ENCODE measurements at places on chromosomes 16 and 17. TPM values are rescaled to one million over a fixed set of nuclear protein-coding genes. Genes with fewer than 3 reads are reported as not detected.

Gene METTL2A
- 18.9 TPM for total RNA-seq

Gene ANKS4B
- total RNA-seq, result 70.2 TPM

Gene EVI2A
- total RNA-seq, result 9.4 TPM

Gene RBFOX1
- total RNA-seq, result 3.2 TPM

Gene PYY
- 27.7 TPM for total RNA-seq

Gene CDK5R1
- total RNA-seq, result 41.2 TPM

Gene MMP25
- total RNA-seq, result not detected

Gene CIBAR2
- not detected for total RNA-seq

Gene RNF43
- 84.2 TPM for total RNA-seq

Gene NACA2
- total RNA-seq, result not detected

GRCh38 chr16:398561-399339 is 1.8 kb downstream of the NME4 start:
- no peak for DNase-seq
- no peak overlapping the region for H3K4me3 ChIP-seq
- H3K27me3 ChIP-seq, result no peaks in the 10 kb centered on the region
- peaks cover 6% of the 10 kb centered on the region for H3K4me1 ChIP-seq
- H3K27ac ChIP-seq, result peak overlapping the region; percentile 90

DNA sequence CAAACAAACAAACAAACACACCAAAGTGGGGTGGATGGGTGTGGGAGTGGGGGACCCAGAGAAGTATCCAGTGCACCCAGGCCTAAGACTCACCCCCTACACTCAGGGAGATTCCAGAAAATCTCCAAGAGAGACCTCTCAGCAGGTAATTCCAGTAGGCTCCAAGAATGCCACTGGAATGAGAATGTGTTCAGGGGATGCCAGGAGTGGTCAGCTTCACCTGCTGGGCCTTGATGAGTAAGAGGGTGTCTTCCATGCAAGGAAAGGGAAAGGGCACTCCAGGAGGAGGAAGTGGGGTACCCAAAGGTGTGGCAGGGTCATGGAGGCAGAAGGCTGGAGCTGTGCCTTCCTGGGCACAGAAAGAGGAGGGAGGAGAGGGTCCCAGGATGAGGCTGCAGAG is 9.9 kb downstream of the CDH1 start:
- H3K27me3 ChIP-seq, result no peaks in the 10 kb centered on the region
- no peak overlapping the region for H3K4me3 ChIP-seq
- peaks cover 52% of the 10 kb centered on the region for H3K4me1 ChIP-seq
- no peaks in the 10 kb centered on the region for H3K36me3 ChIP-seq
- H3K27ac ChIP-seq, result no peak overlapping the region

GRCh38 chr16:78920621-78921020 is 679.9 kb downstream of the MAF start:
- H3K36me3 ChIP-seq, result no peaks in the 10 kb centered on the region
- H3K27me3 ChIP-seq, result no peaks in the 10 kb centered on the region
- no peak overlapping the region for H3K27ac ChIP-seq
- H3K4me1 ChIP-seq, result no peaks in the 10 kb centered on the region
- DNase-seq, result no peak
- no peak overlapping the region for H3K4me3 ChIP-seq

- H3K4me1 ChIP-seq, result no peaks in the 10 kb centered on the region
- no peak overlapping the region for H3K27ac ChIP-seq
- no peaks in the 10 kb centered on the region for H3K27me3 ChIP-seq
- DNase-seq, result no peak
Measured at GRCh38 chr16:28898266-28898665, 20.0 kb downstream of the ATP2A1 start.

- no peaks in the 10 kb centered on the region for H3K4me1 ChIP-seq
- no peaks in the 10 kb centered on the region for H3K27me3 ChIP-seq
- no peaks in the 10 kb centered on the region for H3K36me3 ChIP-seq
- H3K4me3 ChIP-seq, result no peak overlapping the region
Measured at GRCh38 chr17:27360507-27360906, 66.6 kb downstream of the WSB1 start.

GRCh38 chr16:23174622-23175021 is 7.9 kb upstream of the SCNN1G start:
- H3K27me3 ChIP-seq, result peaks cover 38% of the 10 kb centered on the region
- H3K4me3 ChIP-seq, result no peak overlapping the region
- H3K27ac ChIP-seq, result no peak overlapping the region
- no peaks in the 10 kb centered on the region for H3K36me3 ChIP-seq

GRCh38 chr17:9247401-9247938 is 226.2 kb downstream of the NTN1 start:
- H3K4me1 ChIP-seq, result peaks cover 4% of the 10 kb centered on the region
- H3K36me3 ChIP-seq, result no peaks in the 10 kb centered on the region
- no peak overlapping the region for H3K4me3 ChIP-seq
- H3K27me3 ChIP-seq, result no peaks in the 10 kb centered on the region
- DNase-seq, result no peak

DNA sequence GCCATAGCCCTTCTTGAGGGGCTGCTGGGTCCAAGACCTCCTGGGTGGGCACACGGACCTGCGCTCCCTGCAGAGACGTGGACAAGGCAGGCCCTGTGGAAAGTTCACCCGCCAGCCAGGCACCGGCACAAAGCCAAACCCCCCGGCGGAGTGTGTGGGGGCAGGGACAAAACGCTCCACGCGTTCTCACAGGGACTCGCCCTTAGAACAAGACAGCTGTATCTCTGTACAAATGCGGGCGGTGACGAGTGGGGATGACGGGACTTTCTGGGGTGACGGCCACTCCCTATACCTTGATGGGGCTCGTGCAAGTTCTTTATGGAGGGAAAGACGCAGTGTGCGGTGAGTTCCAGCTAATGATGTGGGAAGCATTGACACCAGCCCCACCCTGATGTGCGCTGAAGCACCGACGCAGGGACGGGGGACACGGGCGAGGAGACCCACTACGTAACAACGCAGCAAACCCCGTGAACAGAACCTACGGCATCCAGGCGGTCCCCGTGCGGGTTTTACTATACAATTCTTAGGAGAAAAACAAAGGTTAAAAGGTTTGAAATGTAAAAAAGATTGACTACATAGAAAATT is 49.4 kb downstream of the LMF1 start:
- no peaks in the 10 kb centered on the region for H3K36me3 ChIP-seq
- H3K27me3 ChIP-seq, result no peaks in the 10 kb centered on the region
- no peak overlapping the region for H3K27ac ChIP-seq

DNA sequence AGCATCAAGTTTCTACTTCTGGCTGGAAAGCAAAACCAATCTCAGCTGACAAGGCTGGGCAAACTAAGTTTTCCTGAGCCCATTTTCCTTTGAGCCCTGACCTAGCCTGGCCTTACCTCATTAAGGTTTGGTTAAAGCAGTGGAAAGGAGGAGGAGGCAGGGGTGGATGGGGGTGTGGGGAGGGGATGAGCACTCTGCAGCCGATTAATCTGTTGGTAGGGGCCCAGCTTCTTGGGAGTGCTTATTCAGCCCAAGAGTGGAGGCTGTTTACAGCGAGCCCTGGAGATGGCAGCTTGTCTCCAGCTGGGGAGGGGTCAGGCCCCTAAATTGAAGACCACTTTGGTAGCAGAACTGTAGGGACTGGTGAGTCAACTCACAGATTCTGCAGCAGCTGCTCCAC is 12.0 kb downstream of the SMCR8 start:
- no peak overlapping the region for H3K4me3 ChIP-seq
- H3K36me3 ChIP-seq, result peaks cover 10% of the 10 kb centered on the region
- H3K27ac ChIP-seq, result no peak overlapping the region

GRCh38 chr17:3796822-3797170 is 4.2 kb downstream of the ITGAE start:
- no peaks in the 10 kb centered on the region for H3K36me3 ChIP-seq
- no peaks in the 10 kb centered on the region for H3K4me1 ChIP-seq
- H3K27me3 ChIP-seq, result no peaks in the 10 kb centered on the region
- no peak overlapping the region for H3K4me3 ChIP-seq
- H3K27ac ChIP-seq, result no peak overlapping the region

DNA sequence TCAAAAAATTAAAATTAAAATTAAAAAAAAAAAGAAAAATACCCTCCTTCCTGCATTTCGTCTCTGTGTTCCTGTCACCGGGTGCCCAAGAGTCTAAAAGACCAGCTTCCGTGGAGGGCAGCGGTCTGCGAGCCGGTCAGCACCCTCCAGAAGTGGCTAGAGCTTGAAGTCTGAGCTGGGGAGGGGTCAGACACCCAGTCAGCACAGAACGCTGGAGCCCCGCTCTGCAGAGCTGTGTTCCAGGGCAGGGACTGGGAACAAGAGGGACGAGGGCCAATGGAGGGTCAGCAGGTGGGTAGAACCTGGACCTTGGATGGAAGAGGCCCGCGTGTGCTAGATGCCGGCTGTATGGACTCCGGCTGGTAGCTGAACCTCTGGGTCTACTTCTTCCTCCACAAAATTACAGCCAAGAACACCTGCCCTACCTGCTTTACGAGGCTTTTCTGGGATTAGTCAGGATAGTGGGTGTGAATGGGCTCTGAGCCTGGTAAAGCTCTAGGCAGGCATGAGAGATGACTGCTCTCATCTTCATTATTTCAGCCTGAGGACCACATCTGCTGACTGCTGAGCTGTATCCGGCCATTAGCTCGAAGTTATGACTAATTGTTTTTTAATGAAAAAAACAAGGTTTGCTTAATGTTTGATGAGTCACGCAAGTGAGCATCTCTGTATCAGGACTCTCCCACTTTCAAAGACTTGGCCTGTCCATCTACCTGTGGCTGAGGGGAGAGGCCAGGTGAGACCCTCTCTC is 5.9 kb downstream of the TRPV1 start:
- no peaks in the 10 kb centered on the region for H3K27me3 ChIP-seq
- H3K36me3 ChIP-seq, result no peaks in the 10 kb centered on the region
- no peak overlapping the region for H3K27ac ChIP-seq
- DNase-seq, result no peak
- no peak overlapping the region for H3K4me3 ChIP-seq
- no peaks in the 10 kb centered on the region for H3K4me1 ChIP-seq

DNA sequence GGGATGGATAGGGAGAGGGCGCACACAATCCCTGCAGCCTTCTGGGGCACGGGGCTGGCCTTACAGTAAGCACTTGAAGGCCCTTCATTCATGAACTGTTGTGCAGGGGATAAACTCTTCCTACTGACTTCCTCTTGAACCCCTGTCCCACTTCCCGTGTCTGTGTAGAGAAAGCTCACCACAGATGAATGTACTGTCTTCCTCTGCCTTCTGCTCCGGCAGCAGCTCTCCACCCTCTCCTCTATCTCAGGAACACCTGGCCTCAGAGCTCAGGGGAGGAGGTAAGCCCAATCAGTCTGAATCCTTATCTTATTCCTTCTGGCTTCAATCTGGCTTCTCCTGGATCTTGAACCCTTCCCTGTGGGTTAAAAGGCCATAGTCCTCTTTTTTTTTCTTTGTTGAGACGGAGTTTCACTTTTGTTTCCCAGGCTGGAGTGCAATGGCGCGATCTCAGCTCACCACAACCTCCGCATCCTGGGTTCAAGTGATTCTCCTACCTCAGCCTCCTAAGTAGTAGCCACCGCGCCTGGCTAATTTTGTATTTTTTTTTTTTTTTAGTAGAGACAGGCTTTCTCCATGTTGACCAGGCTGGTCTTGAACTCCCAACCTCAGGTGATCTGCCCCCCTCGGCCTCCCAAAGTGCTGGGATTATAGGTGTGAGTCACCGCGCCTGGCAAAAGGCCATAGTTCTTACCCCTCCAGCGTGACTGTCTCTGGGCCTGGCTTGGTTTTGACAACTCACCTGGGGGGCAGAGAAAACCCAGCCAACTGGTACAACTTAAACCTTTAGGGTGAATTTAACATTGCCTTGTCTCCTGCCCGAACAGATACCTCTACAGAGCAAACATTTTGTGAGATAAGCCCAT is 7.2 kb upstream of the SLC52A1 start:
- H3K27me3 ChIP-seq, result no peaks in the 10 kb centered on the region
- DNase-seq, result no peak
- H3K4me1 ChIP-seq, result peaks cover 6% of the 10 kb centered on the region
- H3K36me3 ChIP-seq, result no peaks in the 10 kb centered on the region
- H3K4me3 ChIP-seq, result no peak overlapping the region
- peak overlapping the region; percentile 65 for H3K27ac ChIP-seq

- no peaks in the 10 kb centered on the region for H3K27me3 ChIP-seq
- no peak overlapping the region for H3K4me3 ChIP-seq
- DNase-seq, result no peak
- H3K36me3 ChIP-seq, result no peaks in the 10 kb centered on the region
- no peaks in the 10 kb centered on the region for H3K4me1 ChIP-seq
Measured at GRCh38 chr16:49009204-49009603, 272.4 kb downstream of the CBLN1 start.

DNA sequence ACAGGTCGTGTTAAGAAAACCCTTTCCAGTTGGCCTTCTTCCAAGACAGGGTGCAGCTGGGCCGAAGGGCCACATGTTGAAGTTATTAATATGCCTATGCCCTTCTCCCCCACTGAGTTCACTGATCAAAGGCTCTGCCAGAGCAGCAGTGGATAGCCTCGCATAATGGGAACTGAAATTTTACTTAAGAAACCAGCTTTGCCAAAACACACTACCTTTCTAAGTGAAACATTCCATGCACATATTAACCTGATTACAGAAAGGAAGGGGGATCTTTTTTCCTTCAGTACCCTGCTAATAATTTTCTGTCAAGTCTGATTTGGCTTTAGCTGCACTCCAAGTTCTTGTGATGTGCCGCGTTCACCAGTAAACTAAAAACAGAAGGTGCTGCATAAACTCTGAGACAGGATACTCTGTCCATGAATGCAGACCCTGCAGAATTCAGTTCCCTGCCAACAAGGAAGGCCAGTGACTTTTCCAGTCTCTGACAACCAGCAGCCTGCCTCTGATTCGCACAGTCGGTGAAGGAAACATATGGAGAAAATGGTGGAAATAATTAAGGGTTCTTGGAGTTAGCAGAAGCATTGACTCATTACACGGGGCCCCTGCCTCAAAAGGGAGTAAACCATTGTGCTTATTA is 283.8 kb downstream of the ZFHX3 start:
- no peaks in the 10 kb centered on the region for H3K27me3 ChIP-seq
- no peak for DNase-seq
- H3K36me3 ChIP-seq, result no peaks in the 10 kb centered on the region
- no peak overlapping the region for H3K4me3 ChIP-seq
- H3K4me1 ChIP-seq, result no peaks in the 10 kb centered on the region

- peaks cover 11% of the 10 kb centered on the region for H3K4me1 ChIP-seq
- DNase-seq, result no peak
- H3K27me3 ChIP-seq, result no peaks in the 10 kb centered on the region
- no peak overlapping the region for H3K4me3 ChIP-seq
- H3K27ac ChIP-seq, result no peak overlapping the region
Measured at GRCh38 chr16:5069854-5070253, 1.8 kb upstream of the ALG1 start.

- H3K27me3 ChIP-seq, result no peaks in the 10 kb centered on the region
- DNase-seq, result no peak
- no peaks in the 10 kb centered on the region for H3K36me3 ChIP-seq
- H3K4me1 ChIP-seq, result no peaks in the 10 kb centered on the region
Measured at GRCh38 chr16:14455573-14455972, 174.5 kb downstream of the PARN start.

GRCh38 chr16:87780385-87780989 is 14.7 kb upstream of the KLHDC4 start:
- peaks cover 10% of the 10 kb centered on the region for H3K4me1 ChIP-seq
- peak overlapping the region; percentile 8 for H3K27ac ChIP-seq
- peak; percentile 49 for DNase-seq
- no peak overlapping the region for H3K4me3 ChIP-seq

- no peak overlapping the region for H3K4me3 ChIP-seq
- peaks cover 6% of the 10 kb centered on the region for H3K4me1 ChIP-seq
- no peak overlapping the region for H3K27ac ChIP-seq
- DNase-seq, result no peak
- no peaks in the 10 kb centered on the region for H3K36me3 ChIP-seq
Measured at GRCh38 chr16:14314116-14314515, 243.0 kb downstream of the MRTFB start.

- H3K27me3 ChIP-seq, result peaks cover 98% of the 10 kb centered on the region
- H3K27ac ChIP-seq, result no peak overlapping the region
- H3K4me3 ChIP-seq, result peak overlapping the region; percentile 17
Measured at GRCh38 chr17:43983515-43984411, 20.7 kb upstream of the NAGS start.

- peak overlapping the region; percentile 36 for H3K27ac ChIP-seq
- DNase-seq, result no peak
- no peak overlapping the region for H3K4me3 ChIP-seq
Measured at GRCh38 chr16:85391769-85392583, 221.1 kb upstream of the GSE1 start.
